ENCODE measurements at places on chromosomes 16 and 17. TPM values are rescaled to one million over a fixed set of nuclear protein-coding genes. Genes with fewer than 3 reads are reported as not detected.

GRCh38 chr16:30184096-30184890, 891 bp downstream of the CORO1A start:
- DNase-seq, result peak; percentile 90

DNA sequence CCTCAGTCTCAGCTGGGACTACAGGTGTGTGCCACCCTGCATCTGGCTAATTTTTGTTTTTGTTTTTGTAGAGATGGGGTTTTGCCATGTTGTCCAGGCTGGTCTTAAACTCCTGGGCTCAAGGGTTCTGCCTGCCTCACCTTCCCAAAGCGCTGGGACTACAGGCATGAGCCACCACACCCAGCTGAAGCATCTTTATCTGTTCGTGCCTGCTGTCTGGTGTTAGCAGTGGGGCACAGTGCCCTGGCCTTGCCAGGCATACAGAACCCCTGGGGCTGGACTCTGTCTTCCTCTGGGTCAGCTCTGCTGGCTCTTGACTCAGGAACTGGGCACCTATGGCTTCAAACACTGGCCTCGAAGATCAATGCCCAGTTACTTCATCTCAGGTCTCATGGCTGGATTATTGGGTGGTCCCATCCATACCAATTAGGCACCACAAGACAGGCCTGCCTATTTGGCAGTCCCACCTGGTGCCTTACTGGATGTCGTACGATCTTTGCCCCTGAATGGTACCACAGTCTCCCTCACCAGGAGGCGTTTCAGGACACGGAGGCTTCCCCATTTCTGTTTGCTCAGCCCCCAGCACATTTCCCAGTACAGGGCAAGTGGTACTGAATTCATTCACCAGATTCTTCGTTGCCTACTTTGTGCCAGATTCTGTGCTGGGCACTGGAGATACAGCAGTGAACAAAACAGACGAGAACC, 99.3 kb downstream of the RAB11FIP4 start:
- no peak for DNase-seq

- DNase-seq, result no peak
These were observed 86.1 kb upstream of the RBFOX1 start for GRCh38 chr16:7246578-7246977.

- no peak for DNase-seq
These were observed 53.1 kb downstream of the MRC2 start for GRCh38 chr17:62680541-62681052.

GRCh38 chr16:24737391-24737871, 8.0 kb downstream of the TNRC6A start:
- no peak for DNase-seq

GRCh38 chr17:8141741-8142140, 10.5 kb downstream of the PER1 start:
- no peak for DNase-seq

- no peak for DNase-seq
These were observed 50.1 kb downstream of the RNF112 start for GRCh38 chr17:19461116-19461515.

DNA sequence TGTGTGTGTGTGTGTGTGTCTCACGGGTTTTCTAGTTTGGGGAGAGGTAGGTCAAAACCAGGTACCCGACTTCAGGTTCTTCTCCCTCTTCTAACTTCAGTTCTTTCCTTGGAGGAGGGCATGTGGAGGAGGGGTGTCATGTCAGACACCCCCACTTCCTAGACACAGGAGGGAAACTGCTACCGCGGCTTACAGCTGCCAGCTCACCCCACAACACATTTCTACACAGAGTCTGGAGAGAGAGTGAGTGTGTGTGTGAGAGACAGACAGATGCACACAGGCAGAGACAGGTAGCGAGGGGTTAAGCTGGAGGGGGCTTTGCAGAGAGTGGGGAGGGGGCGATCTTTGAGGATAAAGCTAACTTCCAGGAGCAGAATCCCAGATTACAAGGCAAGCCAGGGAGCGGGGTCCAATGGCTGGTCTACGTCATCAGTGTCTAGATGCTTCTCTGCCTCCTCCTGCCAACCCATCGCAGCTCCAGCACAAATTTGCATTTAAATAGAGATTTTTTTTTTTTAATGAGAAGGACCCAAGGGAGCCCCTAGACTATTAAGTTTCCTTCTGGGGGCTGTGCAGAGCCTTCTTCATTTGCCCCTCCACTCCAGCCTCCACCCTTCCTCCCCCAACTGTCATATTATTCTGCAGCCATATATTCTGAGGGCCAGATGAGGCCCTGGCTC, 48.9 kb downstream of the MRM1 start:
- no peak for DNase-seq

DNA sequence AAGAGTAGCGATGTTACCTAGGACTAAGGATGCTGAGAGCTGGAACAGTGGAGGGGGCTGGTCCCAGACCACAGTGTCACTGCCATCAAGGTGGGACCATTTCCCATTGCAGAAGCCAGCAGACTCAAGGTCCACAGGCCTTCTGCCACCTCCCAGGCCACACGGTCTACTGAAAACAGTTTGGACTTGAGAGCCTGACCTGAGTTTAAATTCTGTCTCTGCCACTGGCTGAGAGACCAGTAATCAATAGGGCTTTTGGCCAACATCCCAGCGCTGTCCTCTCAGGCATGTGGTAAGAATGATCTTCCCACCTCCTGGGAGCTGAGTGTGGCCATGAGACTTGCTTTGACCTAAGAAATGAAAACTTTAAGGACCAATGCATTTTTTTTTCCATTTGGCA, 331.4 kb upstream of the CDH5 start:
- no peak for DNase-seq

GRCh38 chr17:5123343-5124124, 7.7 kb downstream of the USP6 start:
- peak; percentile 38 for DNase-seq

- DNase-seq, result no peak
These were observed 4.2 kb downstream of the SGCA start for GRCh38 chr17:50169881-50170459.

GRCh38 chr17:71667661-71668060, 453.2 kb upstream of the SOX9 start:
- no peak for DNase-seq

DNA sequence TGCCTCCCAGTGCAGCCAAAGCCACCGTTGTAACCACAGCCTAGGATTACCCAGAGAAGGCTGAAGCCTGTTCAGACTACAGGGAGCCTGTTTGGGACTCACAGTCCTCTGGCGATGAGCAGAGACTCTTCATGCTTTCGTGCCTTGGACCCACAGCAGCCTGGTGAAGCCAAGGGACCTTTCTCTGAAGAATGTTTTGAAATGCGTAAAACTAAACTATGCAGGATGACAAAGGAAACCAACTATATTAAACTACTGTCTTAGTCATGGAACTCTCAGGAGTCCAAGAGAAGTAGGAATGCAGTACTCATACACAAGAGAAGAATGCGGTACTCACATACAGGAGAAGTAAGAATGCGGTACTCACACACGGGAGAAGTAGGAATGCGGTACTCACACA, 20.9 kb downstream of the ABR start:
- DNase-seq, result no peak

Gene CPHXL2
- not detected for total RNA-seq

Gene KRT33A
- not detected for total RNA-seq

Gene CNGB1
- total RNA-seq, result not detected

Gene FOXC2
- total RNA-seq, result not detected

Gene TBX2
- 7.9 TPM for total RNA-seq

Gene C17orf78
- 48.3 TPM for total RNA-seq

Gene MYH2
- total RNA-seq, result not detected

Gene KRT39
- total RNA-seq, result not detected

Data from Peyer's patch (tissue), 4 donors.